Activated CD4-positive, alpha-beta T cell treated with anti-CD3 and anti-CD28 coated beads for 1 hour (primary cell): ENCODE measurements at places on chromosomes 5 and 9.

DNA sequence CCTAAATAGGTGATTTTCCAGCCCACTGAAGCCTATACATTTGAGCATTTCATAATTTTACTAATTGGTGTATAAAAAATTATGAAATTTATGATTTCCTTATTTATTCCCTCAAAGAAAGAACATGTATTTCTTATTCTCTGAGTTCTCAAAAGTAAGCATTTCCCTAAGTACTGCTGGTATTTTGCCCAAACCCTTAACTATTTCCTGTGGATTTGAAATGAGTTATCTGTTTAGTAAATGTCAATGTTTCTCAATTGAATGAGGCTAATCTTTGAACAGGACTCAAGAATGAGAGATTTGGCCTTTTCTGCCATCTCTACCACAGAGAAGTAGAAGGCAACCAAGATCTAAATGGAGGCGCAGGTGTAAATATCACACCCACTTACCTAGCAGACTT is 751.7 kb downstream of the TLE1 start:
- no peak for DNase-seq

GRCh38 chr5:106376522-106376921 is 1294.2 kb downstream of the EFNA5 start:
- DNase-seq: no peak

- no peak for DNase-seq
Observed at GRCh38 chr9:121192959-121193640, 8.6 kb downstream of the RAB14 start.

GRCh38 chr5:133927300-133928180 is 40.9 kb downstream of the C5orf15 start:
- DNase-seq: no peak

DNA sequence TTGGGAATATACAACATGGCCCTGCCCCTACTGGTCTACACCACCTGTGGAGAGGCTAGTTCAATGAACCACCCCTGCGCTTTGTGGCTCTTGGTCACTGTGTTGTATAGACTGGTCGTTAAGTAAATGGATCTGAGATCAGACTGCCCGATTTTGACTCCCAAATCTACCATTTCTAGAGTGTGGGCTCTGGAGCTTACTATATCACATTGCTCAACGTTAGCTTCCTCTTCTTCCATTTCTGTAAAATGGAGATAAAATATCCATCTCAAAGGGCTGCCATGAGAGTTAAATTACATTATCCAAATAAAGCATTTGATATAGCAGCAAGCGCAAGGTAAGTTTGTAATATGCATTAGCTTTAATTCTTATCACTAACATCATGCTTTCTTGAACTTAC is 52.7 kb upstream of the IFNK start:
- no peak for DNase-seq

DNA sequence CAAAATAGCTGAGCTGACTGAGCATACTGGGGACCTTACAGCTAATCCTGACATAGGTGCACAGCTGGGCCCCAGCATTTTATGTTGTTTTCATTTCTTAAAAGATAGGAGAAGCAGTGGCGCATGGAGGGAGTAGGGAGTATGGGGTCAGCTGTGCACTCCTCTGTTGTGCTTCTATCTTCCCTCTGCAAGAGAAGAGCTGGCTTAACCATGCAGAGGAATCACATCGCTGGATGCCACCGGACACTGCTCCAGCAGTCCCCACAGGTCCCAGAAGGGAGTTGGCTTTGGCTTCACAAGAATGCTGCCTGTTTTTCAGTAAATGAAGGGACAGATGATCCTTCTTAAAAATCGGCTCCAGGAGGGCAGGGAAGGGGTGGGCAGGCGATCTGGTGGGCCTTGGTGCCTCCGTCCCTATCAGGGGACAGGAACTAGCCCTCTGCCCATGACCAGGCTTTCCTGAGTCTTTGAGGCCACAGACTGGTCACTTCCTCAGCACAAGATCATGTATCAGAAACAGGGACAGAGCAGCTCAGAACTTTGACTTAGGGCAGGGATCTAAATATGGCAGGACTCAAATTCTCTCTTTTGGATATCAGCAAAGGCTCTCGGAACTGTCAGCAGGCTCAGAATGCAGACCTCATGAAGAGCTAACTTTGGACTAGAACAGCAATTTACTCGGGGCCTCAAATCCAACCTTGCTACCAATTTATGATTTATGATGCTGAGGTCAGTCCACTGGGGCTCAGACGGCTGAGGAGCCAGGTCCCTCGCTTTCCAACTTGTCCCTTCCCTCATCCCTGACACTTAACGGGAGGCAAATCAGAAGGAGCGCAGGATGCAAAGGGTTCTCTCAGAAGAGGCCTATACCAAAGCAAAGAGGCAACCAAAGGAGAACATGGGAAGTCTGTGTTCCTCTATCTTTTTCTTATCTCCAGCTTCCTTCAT is 47.2 kb downstream of the MARCHF3 start:
- DNase-seq: no peak

DNA sequence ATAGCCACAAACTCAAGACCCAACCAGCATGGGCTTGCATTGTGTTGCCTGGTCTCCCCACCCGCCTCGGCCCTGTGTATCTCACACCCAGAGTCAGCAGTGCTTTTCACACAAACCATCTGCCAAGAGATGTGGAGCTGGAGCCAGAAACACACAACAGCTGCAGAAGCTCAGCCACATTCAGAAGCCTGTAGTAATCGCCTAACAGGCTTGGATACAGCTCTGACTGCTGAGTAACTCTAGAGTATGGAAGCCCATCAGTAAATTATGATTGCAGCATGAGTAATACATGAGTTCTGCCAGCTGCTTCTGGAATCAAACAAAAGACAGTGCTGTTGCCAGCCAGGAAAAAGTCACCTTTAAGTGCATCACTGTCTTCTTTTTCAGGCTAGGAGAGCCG is 16.0 kb downstream of the TEK start:
- no peak for DNase-seq

DNA sequence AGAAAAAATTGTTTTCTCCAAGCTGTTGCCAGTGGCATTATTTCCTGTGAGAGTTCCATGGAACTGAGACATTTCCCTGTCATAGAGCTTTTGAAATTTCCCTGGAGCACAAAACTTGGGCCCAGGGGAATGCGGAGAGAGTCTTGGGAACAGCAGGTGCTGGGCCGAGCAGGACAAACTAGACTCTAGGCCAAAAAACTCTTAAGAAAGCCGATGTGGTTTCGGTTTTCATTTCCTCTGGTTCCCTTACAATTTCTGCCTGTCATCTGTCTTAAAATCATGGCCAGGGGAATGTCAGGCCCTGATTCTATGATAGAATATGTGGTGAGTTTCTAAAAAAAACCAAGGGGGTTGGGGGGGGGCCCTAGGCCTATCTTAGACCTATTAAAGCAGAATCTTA is 4.6 kb downstream of the SLC35A4 start:
- DNase-seq: no peak

- no peak for DNase-seq
Observed at GRCh38 chr9:126474786-126475485, 138.8 kb upstream of the LMX1B start.

GRCh38 chr9:120846906-120847305 is 4.2 kb upstream of the PSMD5 start:
- no peak for DNase-seq

GRCh38 chr9:106481013-106481609 is 381.9 kb upstream of the ZNF462 start:
- no peak for DNase-seq

GRCh38 chr5:7495131-7495517 is 99.2 kb downstream of the ADCY2 start:
- DNase-seq: no peak

DNA sequence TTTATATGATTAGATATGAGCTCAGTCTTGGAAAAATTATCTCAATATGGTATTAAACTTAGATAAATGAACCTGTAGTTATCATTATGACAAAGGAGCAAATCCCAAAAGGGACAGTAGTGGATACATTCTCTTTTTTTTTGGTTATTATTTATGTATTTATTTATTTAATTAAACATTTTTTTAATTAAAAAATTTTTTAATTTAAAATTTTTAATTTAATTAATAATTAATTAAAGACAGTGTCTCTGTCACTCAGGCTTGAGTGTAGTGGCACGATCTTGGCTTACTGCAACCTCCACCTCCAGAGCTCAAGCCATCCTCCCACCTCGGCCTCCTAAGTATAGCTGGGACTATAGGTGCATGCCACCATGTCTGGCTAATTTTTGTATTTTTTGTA is 15.6 kb downstream of the ANKHD1 start:
- no peak for DNase-seq

- no peak for DNase-seq
Observed at GRCh38 chr5:88829054-88829453, 53.9 kb downstream of the MEF2C start.

DNA sequence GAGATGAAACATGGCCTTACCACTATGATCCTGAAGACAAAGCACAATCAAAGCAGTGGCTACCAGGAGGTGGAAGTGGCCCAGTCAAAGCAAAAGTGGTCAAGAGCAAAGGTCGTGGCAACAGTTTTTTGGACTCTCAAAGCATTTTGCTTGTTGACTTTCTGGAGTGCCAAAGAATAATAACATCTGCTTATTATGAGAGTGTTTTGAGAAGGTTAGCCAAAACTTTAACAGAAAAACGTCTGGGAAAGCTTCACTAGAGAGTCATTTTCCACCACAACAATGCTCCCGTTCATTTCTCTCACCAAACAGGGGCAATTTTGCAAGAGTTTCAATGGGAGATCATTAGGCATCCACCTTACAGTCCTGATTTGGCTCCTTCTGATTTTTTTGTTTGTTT is 33.6 kb upstream of the MAMDC2 start:
- DNase-seq: no peak

DNA sequence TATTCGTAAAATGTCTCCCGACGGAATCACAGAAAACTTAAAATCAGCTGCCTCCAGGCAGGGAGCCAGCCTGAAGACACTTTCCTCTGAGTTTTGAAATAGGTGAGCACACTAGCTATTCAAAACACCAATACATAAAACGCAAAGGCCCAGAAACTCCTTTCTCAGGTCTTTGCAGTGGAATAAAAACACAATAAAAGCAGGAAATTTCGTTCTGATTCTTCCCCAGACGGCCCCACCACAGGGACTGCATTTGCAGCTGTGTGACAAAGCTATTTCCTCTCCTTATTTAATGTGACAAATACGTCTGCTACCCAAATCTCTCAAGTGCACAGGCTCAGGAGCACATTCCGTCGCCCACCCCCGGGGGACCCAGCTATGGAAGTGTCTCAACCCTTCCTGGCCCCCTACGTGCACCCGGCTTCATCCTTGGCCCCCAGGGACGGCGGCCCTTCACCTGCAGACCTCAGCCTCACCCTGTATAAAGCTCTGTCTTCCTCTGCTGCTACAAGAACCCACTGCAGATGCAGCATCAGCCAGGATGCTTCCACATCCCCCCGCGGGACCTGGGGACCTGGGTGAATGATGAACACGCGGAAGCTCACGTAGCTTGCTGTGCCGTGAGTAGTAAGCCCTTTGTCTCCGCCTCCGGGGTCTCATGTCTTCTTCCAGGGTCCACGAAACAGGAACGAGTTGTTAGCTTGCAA is 24.9 kb downstream of the AHRR start:
- DNase-seq: no peak

GRCh38 chr5:152221721-152222629 is 183.1 kb downstream of the NMUR2 start:
- no peak for DNase-seq

- no peak for DNase-seq
Observed at GRCh38 chr9:69454321-69454720, 129.3 kb downstream of the ENTREP1 start.

- no peak for DNase-seq
Observed at GRCh38 chr9:17816431-17817027, 237.7 kb downstream of the SH3GL2 start.

DNA sequence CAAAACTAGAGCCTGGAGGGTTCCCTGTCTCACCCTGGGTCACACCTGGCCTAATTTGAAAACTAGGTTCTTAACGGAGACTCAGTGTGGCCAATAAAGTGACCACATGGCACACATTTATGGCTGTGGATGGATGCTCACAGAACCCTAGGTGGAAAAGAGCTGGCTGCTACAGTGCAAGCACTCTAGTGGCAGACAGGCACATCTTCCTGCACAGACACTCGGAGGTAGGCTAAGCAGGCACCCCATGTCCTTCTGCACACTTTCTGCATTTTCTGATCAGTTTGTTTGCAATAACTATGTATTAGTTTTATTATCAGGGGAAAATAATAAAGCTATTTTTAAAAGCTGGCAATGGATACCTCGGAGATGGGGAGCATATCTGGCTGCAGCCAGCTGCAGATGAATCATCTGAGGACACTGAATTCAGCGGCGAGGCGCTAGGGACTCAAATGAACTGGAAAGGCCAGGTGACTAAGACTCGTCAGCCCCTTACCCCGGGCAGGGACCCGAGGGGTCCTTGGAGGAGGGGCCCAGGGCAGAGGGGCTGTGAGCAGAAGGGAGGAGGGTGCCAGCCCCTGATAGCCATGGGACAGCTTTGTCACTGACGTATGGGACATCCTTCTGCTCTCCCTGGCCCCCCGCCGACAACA is 96.2 kb downstream of the OLFM1 start:
- no peak for DNase-seq

- no peak for DNase-seq
Observed at GRCh38 chr9:126347093-126347492, 20.5 kb downstream of the MVB12B start.

DNA sequence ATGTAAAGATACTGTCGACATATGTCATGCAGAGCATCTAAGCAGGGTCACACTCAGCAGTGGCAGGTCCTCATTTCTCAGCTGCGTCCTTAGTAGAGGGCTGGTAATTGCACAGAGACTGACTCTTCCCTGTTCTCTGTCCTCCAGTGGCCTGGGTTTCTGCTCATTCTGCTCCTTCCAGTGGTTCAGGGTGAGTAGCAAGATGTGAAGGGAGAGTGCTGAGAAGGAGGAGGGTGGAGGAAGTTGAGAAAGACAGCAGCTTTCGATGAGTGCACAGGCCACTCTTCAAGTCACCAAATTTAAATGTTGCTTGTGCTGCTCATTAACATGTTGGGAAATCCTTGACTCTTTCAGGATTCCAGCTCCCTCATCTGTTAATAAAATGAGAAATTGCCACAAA is 203.9 kb downstream of the FBXL7 start:
- DNase-seq: no peak
